GM04504 (cell line): ENCODE measurements at places on chromosomes 4 and X.

GRCh38 chrX:140775211-140775610 is 65.7 kb downstream of the LINC00632 start:
- no peak for DNase-seq

- no peak for DNase-seq
Observed at GRCh38 chrX:87265518-87265917, 252.1 kb upstream of the KLHL4 start.

DNA sequence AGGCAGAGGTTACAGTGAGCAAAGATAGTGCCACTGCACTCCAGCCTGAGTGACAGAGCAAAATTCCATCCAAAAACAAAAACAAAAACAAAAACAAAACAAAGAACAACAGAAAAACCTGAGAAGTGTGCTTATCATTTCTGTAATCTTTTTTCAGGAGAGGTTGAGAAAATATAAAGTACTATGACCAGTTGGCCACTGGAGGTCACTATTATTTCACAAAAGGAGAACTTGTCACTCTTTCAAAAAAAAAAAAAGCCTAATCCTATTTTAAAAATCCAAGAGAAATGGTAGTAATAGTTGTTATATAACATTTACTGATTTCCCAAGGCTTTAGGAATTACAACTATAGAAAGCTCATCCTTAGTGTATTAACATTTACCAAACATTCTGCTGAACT is 24.9 kb upstream of the RNF150 start:
- no peak for DNase-seq

GRCh38 chr4:43457866-43458265 is 565.4 kb downstream of the GRXCR1 start:
- no peak for DNase-seq

- no peak for DNase-seq
Observed at GRCh38 chr4:106868381-106869035, 167.6 kb downstream of the DKK2 start.

DNA sequence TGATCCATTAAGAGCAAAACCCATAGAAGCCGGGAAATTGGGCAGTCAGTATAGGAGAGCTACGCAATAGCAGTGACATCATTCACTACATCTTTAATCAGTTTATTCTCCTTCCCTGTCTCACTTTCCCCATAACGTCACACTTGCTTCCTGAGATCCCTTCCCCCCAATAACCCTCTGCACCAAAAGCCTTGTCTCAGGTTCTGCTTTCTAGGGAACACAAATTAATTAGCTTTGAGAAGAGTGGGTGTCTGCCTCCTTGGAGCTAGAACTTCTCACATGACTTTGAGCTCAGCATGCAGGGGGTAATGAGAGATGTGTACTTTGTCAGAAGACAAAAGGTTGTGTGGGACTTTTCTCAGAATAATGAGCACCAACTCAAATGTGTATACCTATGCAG is 128.3 kb upstream of the MAOA start:
- DNase-seq, result no peak

DNA sequence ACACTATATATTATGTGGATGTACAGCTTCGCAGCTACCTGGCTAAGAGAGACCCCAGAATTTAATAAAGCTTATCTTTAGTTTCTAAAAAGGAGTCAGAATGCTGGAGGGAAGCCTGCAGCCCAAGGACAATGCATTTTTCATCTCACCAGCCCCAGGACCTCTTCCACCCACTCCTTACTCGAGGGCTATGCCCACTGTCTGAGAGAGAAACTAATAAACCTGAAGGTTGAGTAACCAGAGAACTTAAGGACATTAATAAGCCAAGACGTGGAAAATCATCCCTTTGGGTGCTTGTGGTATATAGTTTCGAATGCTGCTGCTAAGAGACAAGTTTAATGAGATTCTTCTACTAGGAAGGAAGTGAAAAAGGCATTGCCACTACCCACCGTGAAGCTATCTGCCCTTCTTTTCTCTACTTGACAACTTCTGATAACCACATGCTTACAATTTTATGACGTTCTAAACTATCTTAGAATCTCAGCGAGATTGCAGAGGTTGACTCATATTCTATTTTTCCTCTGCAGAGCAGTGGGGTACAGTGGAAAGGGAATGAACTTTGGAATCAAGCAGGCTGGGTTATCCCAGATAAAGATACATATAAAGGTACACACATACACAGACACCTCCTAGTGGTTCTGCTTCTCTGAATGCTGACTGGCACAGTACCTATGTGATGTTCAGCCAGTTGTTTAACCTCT is 3.3 kb downstream of the RELL1 start:
- DNase-seq, result no peak

- no peak for DNase-seq
Observed at GRCh38 chrX:12951595-12951975, 23.3 kb upstream of the TMSB4X start.

DNA sequence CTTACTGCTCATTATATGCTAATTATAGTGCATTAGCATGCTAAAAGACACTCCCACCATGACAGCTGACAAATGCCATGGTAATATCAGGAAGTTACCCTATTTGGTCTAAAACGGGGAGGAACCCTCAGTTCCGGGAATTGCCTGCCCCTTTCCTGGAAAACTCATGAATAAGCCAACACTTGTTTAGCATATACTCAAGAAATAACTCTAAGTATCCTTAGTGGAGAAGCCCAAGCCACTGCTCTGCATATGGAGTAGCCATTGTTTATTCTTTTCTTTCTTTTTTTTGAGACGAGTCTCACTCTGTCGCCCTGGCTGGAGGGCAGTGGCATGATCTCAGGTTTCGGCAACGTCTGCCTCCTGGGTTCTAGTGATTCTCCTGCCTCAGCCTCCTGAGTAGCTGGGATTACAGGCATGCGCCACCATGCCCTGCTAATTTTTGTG is 15.5 kb downstream of the NUDT6 start:
- no peak for DNase-seq

DNA sequence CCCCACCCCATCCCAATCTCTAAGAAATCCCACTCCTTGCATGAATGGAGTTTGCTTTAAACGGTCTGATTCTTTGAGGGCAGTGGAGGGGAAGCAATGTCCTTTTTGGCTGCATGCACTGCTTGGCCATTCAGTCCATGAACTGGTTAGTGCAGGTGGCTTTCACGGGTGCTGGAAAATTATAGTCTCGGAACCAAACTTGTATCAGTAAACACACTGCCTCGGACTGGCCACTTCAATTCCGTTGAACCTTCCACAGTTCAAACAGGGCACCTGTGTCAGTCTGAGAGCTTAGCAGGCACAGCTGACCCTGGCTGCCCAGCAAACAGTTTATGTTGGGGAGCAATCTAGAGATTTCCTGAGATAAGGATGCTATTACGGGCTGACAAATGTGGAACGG is 255.6 kb downstream of the DHX15 start:
- DNase-seq, result no peak

- no peak for DNase-seq
Observed at GRCh38 chrX:115134382-115134781, 54.8 kb upstream of the RBMXL3 start.

DNA sequence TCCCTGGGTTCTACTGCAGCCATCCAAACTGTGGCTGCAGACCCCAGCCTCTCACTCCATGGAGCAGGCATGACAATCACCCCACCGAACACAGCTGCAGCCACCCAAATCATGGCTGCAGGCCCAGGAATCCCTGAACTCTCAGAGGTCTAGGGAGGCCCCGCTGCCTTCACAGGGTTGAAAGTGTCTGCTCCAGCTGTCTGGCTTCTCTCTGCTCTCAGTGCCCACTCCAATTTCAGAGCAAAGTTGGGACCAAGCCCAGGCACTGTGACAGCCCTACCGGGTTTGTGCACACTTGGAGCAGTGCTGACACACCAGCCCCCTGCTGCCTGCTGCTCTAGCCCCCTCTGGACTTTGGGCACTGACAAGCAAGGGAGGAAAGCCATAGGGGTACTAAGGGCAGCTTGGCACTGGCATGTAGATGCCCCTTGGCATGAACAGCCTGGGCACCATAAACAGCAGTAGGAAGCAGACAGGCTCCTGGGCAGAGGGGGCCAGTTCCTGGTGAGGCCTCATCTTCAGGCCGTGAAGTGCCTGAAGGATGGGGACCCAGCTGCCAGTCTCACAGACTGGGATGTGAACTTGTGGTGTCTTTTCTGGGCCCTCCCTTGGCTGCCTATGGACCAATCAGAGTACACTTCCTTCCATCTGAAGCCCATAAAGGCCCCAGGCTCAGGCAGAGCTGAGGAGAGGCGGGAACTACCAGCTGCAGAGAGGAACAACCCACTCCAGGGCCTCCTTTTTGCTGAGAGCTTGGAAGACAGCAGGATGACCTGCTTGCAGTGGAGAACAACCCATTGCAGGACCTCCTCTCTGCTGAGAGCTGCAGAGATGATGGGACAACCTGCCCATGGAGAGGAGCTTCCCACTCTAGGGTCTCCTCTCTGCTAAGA is 68.8 kb downstream of the TECRL start:
- no peak for DNase-seq

GRCh38 chr4:101008503-101008902 is 338.8 kb downstream of the PPP3CA start:
- DNase-seq, result no peak

- DNase-seq, result no peak
Observed at GRCh38 chr4:10074076-10074766, 42.4 kb downstream of the WDR1 start.

DNA sequence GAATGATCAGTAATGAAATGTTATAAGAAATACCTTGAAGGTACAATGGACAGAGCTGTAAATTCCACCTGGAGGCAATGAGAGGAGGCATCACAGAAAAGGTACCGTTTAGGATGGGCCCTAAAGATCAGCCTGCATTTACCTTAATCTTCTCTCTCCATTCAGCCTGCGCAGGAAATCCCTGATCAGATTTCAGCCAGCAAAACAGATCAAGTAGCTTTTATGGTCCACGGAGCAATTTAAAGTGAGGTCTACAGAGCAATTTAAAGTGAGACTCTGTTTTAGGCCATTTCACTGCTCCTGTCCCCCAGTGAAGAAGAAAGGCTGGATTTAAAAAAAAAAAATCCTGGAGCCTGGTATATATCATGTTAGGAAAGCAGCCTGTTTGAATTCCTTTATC is 195.1 kb upstream of the VCX start:
- DNase-seq, result no peak

- DNase-seq, result no peak
Observed at GRCh38 chrX:21590012-21590776, 67.9 kb downstream of the KLHL34 start.

DNA sequence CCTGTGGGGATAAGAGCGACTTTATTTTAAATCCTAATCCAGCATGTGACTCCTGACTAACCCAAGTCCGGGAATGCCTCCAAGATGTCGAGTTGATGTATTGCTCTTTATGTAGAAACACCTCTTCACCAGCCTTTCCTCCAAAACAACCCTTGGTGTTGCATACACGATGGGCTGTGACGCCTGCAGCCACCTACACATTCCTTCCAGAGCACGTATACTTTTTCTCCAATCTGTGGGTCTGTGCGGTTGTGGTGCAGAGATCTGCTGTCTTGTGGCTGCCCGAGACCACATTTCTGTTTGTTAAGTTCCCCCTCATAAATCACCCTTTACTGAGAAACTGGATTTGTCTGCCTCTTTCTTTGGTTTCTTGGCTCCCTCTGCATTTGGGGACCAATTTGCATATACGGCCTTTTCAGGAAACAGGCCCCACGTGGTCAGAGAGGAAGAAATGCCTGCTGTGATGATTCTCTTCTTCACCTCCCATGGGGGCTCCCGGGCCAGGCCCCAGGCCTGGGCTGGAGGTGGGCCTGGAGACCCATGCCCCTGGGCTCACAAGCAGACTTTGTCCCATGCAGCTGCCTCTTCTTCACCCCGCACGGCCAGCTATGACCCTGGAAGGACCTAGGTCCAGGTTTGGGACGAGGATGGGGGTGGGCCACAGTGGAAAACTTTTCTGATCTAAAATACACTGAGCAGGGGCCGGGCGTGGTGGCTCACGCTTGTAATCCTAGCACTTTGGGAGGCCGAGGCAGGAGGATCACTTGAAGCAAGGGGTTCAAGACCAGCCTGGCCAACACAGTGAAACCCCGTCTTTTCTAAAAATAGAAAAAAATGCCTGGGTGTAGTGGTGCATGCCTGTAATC is 21.4 kb upstream of the AFAP1 start:
- DNase-seq, result peak; percentile 98

- DNase-seq, result no peak
Observed at GRCh38 chr4:92344216-92344615, 40.5 kb downstream of the GRID2 start.

DNA sequence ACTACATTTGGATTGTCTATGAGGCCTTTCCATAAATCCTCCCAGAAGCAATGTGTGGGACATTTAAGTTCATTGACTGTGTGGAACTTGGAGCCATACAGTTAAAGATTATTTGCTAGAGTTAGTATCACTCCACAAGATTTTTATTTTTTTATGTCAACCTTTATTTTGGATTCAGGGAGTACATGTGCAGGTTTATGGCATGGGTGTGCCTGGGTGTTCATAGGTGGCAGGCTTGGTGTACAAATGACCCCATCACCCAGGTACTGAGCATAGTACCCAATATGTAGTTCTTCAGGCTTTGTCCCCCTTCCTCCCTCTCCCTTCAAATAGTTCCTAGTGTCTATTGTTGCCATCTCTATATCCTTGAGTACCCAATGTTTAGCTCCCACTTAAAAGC is 199.8 kb upstream of the ZFP42 start:
- DNase-seq, result no peak

DNA sequence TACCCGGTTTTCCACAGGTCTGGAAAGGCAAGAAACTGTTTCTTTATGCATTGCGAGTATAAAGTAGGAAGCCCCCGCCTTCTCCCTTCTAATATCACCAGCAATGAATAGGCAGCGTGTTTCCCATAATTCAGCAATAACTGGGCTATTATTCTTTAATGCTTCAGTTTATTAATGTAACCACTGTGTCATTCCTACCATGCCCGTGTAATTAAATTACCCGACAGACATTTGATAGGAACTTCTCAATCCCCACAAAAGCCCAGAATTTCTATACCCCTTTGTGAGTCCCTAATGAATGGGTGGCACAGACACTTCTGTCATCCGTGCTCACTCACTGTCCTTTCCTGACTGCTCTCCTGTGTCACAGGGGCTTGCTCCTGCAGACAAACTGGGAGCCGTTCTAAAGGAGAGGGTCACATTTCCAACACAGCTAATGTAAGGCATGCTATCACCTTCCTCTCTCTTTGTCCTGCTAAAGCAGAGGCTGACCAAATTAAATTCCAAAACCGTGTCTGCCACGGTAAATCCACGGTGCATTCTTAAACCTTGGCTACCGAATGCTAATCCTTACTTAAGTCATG is 108.5 kb upstream of the MID1 start:
- no peak for DNase-seq

- no peak for DNase-seq
Observed at GRCh38 chrX:99242001-99242400, 1168.1 kb downstream of the PCDH19 start.

- DNase-seq, result no peak
Observed at GRCh38 chrX:69412661-69413060, 91.5 kb upstream of the NALF2 start.

GRCh38 chrX:2559124-2559523 is 58.3 kb upstream of the DHRSX start:
- no peak for DNase-seq

- DNase-seq, result no peak
Observed at GRCh38 chr4:145720656-145721055, 40.7 kb downstream of the C4orf51 start.

DNA sequence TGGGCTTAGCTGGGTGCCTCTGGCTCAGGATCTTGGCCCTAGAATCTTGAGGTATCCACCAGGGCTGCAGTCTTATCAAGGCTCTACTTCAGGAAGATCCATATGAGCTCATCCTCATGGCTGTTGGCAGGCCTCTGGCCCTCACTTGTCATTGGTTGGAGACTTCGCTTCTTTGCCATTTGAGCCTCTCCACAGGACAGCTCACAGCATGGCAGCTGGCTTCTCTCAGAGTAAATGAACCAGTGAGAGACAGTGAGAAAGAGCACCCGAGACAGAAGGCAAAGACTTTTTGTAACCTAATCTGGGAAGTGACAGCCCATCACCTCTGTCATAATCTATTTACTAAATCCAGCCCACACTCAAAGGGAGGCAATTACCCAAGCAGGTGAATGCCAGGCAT is 236.8 kb downstream of the GPAT3 start:
- no peak for DNase-seq
